T-helper 17 cell (primary cell): ENCODE measurements at places on chromosomes 5 and 9. TPM values are rescaled to one million over a fixed set of nuclear protein-coding genes. Genes with fewer than 3 reads are reported as not detected.

GRCh38 chr5:116044073-116044472 lies 11.8 kb downstream of the ARL14EPL start:
- no peak overlapping the region for H3K4me3 ChIP-seq
- no peak overlapping the region for H3K27ac ChIP-seq
- H3K27me3 ChIP-seq: peaks cover 43% of the 10 kb centered on the region
- peaks cover 3% of the 10 kb centered on the region for H3K36me3 ChIP-seq

DNA sequence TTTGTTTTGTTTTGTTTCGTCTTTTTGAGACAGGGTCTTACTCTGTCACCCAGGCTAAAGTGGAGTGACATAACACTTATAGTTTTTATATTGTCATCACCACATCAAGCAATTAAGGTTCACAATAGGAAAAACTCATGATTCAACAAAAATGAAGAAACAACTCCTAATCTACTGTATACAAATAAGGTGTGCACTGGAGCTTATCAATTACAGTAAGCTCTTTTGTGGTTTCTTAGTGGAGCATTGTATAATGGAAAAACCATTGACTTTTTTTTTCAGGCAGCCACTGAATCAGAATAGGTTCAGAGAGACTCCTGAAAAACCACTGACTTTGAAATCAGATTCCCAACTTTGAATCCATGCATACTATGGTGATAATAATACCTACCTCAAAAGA lies 10.8 kb upstream of the PLIN2 start:
- DNase-seq: no peak
- peaks cover 2% of the 10 kb centered on the region for H3K36me3 ChIP-seq
- peaks cover 9% of the 10 kb centered on the region for H3K4me1 ChIP-seq
- H3K27ac ChIP-seq: no peak overlapping the region

- peaks cover 13% of the 10 kb centered on the region for H3K36me3 ChIP-seq
- no peak overlapping the region for H3K4me3 ChIP-seq
- H3K4me1 ChIP-seq: peaks cover 15% of the 10 kb centered on the region
- no peak for DNase-seq
- peaks cover 87% of the 10 kb centered on the region for H3K27me3 ChIP-seq
- H3K27ac ChIP-seq: no peak overlapping the region
Measured at GRCh38 chr5:159913048-159913447, 3.2 kb upstream of the ADRA1B start.

DNA sequence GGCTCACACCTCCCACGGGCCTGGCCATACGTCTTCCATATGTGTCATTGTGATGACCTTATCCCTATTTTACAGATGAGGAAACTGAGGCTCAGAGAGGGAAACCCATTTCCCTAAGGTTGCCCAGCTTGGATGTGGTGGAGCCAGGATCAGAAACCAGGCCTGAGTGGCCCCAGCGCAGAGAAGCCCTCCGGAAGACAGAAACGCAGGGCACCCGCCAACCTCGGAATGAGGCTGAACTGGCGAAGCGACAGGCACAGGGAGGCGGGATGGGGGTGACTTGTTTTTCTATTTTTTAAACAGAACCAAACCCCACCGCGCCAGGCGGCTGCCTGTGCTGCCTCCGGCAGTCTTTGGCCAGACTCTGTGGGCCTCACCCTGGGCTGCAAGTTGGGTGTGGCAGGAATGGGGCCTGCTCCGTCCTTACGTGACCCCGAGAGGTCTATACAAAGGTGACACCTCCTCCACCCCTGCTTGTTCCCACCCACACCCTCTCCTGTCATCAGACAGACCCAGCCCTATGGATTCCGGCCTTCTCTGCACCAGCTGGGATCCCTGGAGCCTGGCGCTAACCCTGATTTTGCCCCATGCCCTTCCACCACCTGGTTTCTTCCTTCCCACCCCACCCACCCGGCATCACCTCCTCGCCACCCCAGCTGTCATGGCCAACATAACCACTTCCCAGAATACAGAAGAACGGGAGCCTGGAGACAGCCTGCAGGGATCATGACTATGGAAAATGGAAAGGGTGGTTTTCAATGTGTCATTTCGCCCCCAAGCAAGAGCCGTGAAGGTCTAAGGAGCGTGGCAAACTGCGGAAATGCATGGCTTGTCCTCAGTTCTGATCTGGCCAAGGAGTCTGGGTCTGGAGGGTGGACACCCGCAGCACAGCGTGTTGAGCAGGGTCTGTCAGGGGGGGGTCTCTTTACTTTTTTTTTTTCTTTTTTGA lies 23.6 kb downstream of the PLPP7 start:
- DNase-seq: no peak
- no peaks in the 10 kb centered on the region for H3K36me3 ChIP-seq
- H3K4me3 ChIP-seq: no peak overlapping the region
- H3K4me1 ChIP-seq: peaks cover 13% of the 10 kb centered on the region
- H3K27ac ChIP-seq: no peak overlapping the region

The LIX1 gene
- total RNA-seq: not detected
